GM10248 (cell line): ENCODE measurements at places on chromosomes 2 and 18.

DNA sequence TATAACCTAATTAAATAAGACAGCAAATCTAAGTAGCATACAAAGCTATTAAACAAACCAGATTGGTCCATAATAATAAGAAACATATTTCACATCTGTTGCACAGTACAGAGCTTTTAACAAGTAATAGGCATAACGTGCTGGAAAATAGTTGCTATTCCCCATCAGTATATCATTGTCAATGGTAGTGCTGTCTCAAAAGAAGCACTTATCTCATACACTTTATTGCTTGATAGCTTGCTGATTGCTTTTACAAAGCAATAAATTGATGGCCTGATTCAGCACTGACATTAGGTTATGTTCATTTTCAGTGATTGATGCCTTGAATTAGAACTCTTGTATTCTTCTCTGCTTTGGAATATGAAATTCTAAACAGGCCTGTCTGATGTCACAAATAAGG is 641.7 kb downstream of the CBLN2 start:
- no peak for DNase-seq

GRCh38 chr18:36467614-36468013 is 170.1 kb downstream of the FHOD3 start:
- DNase-seq, result no peak

- no peak for DNase-seq
Measured at GRCh38 chr2:232641153-232641848, 7.9 kb downstream of the EFHD1 start.

- DNase-seq, result no peak
Measured at GRCh38 chr2:201698588-201699226, at the start of gene MPP4. MPP4 (minus strand) TSS chr2:201698644; CDS start chr2:201693954, 4,690 bp downstream.

- DNase-seq, result peak; percentile 47
Measured at GRCh38 chr2:230798769-230799399, 65.9 kb upstream of the ITM2C start.

GRCh38 chr2:216016581-216016980 is 3.2 kb upstream of the MREG start:
- no peak for DNase-seq

DNA sequence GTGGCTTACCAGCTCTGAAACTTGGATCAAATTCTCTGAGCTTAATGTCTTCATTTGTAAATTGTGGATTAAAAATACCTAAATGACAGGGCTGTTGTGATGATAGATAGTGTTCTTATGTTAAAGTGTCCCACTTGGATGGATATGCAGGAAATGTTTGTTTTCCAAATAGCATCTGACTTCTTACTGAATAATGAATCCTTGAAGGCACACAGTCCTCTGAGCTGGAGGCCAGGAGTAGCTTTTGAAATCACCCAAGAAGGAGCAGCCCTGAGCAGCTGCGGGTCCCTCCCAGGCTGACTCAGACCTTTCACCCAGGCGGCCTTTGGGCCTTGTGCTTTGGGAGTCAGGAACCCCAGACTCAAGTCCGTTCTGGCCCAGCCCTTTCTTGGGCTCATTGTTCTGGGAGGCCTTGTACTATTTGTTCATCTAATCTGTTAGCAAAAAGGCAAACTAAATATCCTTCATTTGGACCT is 173.0 kb upstream of the GATA6 start:
- DNase-seq, result no peak

DNA sequence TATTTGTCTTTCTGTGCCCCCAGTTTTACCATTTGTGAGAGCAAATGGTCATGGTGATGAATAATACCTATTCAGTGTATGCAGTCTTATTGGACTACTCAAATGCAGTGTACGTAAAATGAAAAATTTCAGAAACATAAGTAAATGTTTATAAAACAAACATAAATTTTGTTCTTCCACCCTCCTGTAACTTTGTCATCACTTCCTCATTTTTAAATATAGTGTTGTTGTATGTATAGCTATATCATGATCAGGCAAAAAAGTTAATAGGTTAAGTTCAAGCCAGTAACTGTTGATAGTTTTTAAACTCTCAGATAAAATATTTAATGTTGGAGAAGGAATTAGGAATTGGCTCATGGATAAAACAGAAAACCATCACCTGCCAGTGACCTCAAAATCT is 93.2 kb downstream of the KLF7 start:
- no peak for DNase-seq

DNA sequence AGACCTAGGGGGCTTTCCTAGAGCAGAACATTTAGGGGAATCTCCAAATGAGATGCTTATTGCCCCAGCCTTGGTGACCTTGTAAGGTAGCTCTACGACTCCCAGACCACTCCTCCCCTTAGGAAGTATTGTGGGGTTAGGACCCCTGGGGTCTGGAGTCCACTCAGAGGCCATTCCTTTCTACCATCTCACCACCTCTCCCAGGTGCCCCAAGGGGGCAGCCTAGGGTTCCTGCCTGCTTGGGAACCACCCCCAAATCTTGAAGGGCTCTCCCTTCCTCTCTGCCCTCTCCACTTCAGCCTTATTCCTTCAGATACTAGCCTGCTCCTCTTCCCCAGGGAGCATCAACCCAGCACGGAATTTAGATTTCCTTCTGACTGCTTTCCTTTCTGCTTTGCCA is 17.5 kb upstream of the EXOC6B start:
- DNase-seq, result no peak

- no peak for DNase-seq
Measured at GRCh38 chr2:48448274-48449061, 81.5 kb upstream of the STON1 start.

- no peak for DNase-seq
Measured at GRCh38 chr2:221075203-221075602, 496.9 kb downstream of the EPHA4 start.

- DNase-seq, result no peak
Measured at GRCh38 chr2:168907940-168908662, 7.0 kb downstream of the G6PC2 start.

DNA sequence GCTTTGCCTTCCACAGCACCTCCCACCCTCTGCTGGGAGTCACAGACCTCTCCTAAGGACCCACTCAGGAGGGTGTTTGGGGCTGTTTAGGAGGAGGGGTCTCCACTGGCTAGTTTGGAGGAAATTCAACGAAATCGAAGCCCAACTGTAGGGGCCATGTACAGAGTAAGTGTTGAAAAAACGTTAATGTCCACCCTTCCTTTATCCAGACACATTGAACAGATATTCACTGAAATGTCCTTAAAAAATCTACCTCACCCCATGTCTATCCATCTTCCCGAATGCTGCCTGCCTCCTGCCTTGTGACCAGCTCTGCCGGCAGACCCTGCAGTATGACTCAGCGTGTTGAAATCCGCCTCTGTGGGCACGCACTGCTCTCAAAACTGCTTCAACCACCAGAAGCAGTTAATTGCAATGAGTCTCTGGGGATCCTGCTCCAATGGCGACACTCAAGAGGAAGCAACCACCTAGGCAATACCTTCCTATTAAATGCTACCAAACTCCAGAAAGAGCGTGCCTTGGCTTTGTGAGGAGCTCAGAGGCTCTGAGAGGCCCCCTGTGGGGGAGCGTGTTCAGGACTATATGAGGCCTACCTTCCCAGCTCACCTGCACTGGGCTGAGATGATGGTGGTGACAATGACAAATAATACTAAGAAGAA is 61.4 kb upstream of the RTN4 start:
- DNase-seq, result no peak

- DNase-seq, result no peak
Measured at GRCh38 chr2:239692362-239692851, 291.6 kb upstream of the HDAC4 start.

DNA sequence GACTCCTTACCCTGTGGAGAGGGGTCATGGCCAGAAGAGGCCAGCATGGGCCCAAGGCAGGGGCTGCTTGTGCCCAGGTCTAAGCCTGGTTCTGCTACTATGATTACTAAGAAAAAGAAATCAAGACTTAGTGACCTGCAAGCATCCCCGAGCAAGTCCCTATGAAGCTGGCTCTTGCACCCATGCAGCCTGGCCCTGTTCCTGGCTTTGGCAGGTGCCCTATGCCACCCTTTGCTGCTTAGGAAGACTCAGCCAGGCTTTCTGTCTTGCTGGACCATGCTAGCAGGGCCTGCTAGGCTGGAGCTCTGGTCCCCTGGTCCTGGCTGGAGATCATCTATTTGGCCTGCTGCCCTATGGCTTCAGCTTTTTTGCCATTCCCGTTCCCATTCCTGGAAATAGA is 309.4 kb upstream of the EPAS1 start:
- no peak for DNase-seq

DNA sequence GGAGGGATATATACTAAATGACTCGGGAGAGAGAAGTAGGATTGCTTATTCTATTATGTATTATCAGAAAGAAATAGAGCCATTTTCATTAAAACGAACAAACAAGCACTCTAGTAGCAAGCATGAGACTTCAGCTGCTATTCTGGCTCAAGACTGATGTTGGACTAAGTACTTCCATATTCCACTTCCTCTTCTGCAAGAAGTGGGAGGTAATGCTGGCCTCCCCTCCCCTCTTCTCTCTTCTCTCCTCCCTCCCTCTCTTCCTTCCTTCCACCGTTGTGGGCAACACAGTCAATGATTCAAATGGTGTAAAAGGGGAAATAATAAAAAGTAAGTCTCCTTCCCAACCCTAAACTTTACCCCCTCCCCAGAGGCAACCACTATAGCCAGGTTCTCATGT is 62.6 kb downstream of the EMX1 start:
- DNase-seq, result no peak

- no peak for DNase-seq
Measured at GRCh38 chr2:201964631-201965206, 68.9 kb upstream of the FZD7 start.

GRCh38 chr2:47617028-47617427 is 165.9 kb upstream of the MSH6 start:
- DNase-seq, result no peak

GRCh38 chr2:179218848-179219594 is 45.6 kb downstream of the SESTD1 start:
- DNase-seq, result peak; percentile 63

DNA sequence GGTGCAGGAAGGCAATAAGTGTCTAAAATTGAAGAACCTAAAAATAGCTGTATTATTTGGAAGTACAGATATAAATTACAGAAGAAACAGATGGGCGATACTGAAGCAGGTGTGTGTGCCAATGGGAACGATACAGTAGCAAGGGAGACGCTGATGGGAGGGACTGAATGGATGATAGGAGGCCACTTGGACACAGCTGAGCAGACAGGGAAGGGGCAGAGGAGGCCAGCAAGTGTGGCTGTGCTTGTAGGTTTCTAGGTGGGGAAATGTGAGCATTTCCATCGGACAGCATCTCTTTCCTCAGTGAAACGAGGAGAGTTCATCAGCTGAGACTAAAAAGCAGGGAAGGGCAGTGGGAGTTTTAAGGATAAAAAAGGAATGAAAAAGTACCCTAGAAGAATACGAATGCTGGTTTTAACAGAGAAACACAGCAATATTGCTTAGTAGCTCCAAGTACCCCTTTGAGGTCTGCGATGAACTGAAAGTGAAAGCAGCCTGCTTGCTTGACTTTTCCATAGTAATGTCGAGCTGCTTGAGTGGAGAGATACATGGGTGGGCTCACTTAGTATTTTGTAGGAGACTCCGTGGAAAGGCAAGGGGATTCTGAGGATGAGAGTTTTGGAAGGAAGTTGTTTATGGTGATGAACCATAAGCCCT is 91.7 kb upstream of the EPC2 start:
- DNase-seq, result no peak

- no peak for DNase-seq
Measured at GRCh38 chr2:217693363-217693762, 309.4 kb downstream of the TNS1 start.

DNA sequence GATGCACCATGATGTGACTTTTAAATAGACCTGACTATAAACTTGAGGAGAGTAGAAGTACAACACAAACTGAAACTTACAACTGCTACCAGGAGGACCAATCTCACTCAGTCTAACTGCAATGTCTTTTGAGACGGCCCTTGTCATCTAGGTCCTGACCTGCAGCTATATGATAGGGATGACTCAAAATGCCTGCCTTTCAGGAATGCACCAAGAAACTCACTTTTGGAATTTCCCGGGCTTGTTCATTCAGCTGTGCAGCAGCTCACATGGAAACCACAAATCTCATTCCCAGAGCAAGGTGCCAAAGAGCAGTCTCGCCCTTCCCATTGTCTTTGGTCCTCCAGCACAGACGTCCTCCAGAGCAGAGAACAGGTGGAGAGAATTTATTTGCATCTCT is 113.7 kb downstream of the SPOPL start:
- no peak for DNase-seq

GRCh38 chr2:124478761-124479160 is 453.7 kb downstream of the CNTNAP5 start:
- DNase-seq, result no peak

- no peak for DNase-seq
Measured at GRCh38 chr2:3965953-3966352, 262.6 kb downstream of the DCDC2C start.

DNA sequence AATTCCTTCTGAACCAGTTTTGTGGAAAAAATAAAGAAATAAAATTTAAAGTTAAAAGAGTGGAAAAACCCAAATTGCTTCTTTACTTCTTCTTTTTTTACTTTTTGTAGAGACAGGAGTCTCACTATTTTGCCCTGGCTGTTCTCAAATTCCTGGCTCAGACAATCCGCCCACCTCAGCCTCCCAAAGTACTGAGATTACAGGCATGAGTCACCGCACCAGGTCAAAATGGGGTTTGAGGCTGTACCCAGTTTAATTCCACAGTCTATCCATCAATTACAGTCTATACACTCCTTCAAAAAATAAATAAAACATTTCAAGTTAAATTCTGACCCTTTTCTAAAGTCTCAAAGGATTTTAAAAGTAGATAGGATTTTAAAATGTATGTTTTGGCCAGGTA is 120.3 kb downstream of the FAM161A start:
- no peak for DNase-seq

DNA sequence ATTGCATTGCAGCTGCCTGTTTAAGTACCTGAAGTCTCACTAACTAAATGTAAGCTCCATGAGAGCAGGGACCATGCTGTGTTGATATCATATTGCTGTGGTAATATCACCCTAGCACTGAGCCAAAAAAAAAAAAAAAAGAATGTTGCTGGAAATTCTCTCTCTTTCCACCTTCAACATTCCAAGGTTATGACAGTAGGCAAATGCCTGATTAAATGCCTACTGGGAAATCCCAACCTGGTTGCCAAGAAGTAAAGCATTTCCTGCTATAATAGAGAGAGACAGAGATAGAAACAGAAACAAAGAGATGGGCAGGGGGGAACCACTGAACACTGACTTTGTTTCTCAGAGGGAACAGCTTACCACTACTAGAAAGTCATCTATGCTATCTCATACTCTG is 1604.2 kb downstream of the LRP1B start:
- DNase-seq, result no peak

DNA sequence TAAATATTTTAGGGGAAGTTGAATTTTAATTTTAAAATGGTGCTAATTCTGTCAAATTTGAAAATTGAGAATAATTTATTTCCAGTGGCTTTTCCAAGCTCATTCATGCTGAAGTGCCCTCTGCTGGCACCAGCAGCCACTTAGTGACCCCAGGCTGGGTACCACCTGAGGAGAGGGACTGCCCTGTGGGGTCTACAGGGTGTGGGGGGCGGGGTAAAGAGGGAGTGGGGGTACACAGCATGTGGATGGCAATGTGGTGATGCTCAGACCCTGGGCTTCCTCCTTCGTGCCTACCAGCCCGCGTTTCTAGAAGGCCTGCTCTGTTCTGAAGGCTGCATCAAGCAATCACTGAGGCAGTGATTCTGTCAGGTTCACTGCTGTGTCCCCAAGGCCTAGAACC is 45.1 kb upstream of the SCLY start:
- no peak for DNase-seq
